ENCODE measurements at places on chromosomes 2 and 18.

- DNase-seq = no peak
Measured at GRCh38 chr2:223981241-223981640, 24.0 kb downstream of the MRPL44 start.

GRCh38 chr18:47492691-47493090 is 241.2 kb upstream of the SKOR2 start:
- DNase-seq = no peak

DNA sequence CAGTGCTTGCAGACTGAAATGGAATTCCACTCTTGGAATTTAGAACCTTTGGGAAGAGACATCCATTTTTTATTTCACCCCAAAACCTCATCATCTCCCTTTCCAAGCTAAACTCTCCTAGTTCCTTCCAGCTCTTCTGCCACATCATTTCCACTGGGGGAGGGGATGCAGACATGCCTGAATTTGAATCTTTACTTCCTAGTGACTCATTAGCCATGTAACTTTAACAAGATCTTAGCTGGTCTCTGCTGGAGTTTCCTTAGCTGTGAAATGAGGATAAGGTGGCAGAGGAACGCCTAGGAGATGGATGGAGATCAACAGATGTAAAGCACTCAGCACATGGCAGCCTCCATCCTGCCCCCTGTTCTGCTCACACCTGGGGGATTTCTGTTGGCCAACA is 266.8 kb downstream of the EN1 start:
- DNase-seq = no peak

GRCh38 chr2:144285324-144285723 is 234.6 kb downstream of the ZEB2 start:
- no peak for DNase-seq

GRCh38 chr2:29053670-29054400 is 20.5 kb downstream of the PCARE start:
- no peak for DNase-seq

- DNase-seq = no peak
Measured at GRCh38 chr2:69400121-69400520, 13.1 kb upstream of the GFPT1 start.

DNA sequence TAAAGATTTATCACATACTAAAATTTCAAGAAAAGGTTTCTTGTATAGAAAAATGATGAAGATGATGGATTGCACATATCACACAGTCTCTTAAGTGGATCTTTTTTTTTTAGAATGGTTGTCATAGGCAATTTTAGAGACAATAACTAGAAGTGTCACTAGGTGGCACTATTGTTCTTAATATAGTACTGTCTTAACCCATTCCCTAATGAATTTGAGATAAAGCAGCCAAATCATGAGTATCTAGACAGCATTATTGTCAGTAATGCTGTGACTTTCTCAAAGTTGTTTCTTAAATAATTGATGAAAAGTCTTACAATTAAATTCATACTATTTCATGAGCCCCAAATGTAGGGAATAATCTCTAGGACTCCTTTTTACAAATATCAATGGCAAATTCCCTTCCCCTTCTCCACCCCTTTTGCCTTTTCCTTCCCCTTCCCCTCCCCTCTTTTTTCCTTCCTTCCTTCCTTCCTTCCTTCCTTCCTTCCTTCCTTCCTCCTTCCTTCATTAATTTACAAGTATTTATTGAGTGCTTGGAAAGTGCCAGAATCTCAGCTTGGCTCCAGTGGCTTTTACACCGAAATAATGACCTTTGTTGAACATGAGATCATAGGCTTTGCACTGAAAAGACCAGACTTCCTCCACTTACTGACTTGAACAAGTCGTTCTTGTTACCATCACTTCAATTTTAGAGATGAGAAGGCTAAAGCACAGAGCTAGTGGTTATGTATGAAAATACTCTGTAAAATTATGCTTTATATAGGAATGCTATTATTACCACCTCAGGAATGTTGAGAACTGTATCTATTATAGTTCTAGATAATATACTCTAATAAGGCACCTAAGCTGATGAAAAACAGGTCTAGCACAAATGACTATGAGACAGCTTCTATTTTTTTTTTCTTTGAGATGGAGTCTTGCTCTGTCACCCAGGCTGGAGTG is 19.8 kb downstream of the MYL12B start:
- DNase-seq = no peak

DNA sequence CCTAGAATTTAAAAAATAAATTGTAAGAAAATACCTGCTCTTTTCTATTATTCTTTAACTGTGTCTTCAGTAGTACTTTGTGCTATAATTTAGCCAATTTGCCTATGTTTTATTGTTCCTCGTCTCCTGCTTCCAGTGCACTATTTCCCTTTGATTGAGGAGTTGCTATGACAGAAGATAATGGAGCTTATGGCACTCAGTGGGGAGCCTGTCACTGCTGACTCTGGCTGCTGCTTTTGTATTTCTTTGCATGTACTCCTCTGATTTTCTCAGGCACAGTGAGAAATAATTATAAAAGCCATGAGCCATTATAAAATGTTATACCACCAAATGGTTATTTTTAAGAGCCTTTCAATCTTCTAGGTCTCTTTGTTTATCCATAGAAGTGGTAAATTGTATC is 1310.8 kb upstream of the SLC39A10 start:
- no peak for DNase-seq

DNA sequence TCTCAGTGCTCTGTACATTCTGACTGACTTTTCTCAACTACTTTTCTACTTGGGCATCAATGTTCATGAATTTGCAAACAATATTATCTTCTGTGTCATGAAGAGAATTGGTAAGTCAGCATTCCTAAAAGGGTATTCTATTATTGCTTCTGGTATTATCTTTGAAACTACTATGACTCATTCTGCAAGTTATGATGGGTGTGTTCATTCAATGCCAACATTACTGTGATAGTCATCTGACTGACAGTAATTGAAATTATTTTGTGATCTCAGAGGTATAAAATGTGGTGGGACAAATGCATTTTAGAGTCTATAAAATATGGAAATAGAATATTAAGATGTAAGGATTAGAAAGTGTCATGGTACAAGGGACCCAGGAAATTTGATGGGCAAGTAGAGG is 736.0 kb upstream of the CELF4 start:
- DNase-seq = no peak

GRCh38 chr18:55403421-55403949 is 184.5 kb downstream of the TCF4 start:
- no peak for DNase-seq

- DNase-seq = no peak
Measured at GRCh38 chr18:44548291-44549221, 132.1 kb upstream of the SETBP1 start.

GRCh38 chr2:99857372-99857771 is 285.0 kb downstream of the AFF3 start:
- DNase-seq = no peak

DNA sequence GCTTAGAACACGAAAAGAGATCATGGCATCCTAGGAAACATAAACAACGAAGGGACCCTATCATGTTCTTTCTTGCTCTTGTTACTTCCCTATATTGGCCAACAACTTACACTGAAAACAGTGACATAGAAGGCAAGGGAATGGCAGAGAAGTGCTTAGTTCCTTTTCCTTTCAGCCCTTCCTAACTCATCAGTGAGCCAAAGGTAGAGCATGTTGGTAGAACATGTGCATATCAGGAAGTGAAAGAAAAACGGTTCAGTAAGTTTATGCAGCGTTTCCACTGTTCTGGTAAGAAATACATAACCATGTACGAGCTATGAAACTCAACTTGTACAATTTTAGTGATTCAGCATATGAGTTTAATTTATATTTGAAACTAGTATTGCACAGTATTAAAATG is 21.7 kb downstream of the AKAIN1 start:
- DNase-seq = no peak

DNA sequence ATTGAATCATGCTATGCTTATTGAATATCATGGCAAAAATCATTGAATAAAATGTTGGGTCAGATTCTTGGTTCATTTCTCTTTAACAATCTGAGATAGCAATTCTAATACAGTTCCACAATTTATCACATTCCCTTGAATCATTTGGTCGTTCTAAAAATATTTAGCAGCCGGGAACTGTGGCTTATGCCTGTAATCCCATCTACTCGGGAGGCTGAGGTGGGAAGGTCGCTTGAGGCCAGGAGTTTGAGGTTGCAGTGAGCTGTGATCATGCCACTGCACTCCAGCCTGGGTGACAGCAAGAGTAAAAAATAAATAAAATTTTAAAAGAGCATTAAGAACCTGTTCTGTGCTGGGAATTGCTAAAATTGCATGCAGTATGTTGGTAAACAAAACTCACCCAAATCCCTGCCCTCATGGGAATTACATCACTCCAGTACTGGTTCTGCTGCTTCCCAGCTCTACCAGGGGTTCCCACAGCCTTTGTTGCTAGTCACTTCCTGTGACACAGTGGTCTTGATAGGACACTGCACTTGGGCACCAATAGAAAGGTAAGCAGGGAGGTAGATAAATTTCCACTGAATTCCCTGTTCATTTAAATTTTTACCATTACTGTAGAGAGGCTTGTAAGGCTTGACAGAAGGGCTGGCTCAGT is 200.4 kb downstream of the CTNNA2 start:
- DNase-seq = no peak

DNA sequence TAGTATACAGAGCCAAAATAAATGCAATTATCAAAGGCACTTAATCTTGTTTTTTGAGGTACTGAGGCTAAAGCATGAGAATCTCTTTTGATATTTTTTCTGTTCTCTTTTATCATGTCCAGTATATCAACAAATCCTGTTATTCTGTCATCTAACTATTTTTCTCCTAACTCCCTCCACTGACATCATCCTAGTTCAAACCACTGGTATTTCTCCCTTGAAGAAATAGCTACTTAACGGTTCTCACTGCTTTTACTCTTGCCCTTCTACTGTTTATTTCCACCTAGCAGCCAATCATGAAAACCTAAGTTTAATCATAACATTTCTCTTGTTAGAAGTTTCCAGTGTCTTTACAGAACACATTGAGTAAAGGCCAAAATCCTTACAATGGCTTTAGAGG is 317.6 kb downstream of the GPD2 start:
- no peak for DNase-seq

GRCh38 chr2:1738163-1738562 is 6.2 kb downstream of the PXDN start:
- no peak for DNase-seq

GRCh38 chr2:57402755-57403154 is 643.9 kb upstream of the VRK2 start:
- DNase-seq = no peak

GRCh38 chr2:32923109-32923508 is 23.6 kb upstream of the LTBP1 start:
- no peak for DNase-seq

DNA sequence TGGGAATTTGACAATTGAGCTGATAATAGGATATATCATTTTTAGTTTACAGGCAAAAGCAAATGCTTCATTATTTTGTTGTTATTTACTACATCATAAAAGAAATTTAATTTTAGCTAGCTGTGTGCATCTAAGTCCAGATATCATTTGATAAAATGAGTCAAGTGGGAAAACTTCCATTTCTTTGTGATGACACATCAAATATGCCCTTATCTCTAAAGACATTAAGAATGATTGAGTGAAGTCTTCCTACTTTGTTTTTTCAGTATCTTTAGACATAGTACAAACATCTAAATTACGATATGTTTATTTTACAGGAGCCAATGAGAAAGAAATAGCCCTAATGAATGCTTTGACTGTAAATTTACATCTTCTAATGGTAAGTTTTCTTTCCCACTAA is 77.0 kb downstream of the KYNU start:
- no peak for DNase-seq

- DNase-seq = no peak
Measured at GRCh38 chr2:123890148-123890547, 134.9 kb upstream of the CNTNAP5 start.

GRCh38 chr2:190126798-190127197 is 64.3 kb upstream of the MSTN start:
- DNase-seq = no peak

DNA sequence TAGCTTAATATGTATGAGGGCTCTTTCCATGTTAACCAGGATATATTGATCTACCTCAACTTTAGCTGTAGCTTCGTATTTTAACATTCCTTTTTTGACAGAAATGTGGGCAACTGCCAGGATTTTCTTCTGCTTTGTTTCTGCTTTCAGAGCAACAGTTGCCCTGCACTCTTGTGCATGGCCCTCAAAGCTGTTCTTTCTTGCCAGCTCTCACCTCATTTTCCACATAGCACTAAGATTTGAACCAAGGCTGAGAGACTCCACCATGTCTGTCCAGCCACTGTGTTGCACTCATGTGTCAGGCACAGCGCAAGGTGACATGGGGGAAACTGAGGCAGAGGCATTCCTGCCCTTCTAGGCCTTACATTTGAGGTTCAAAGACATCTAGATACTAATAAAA is 422.8 kb upstream of the RAB12 start:
- DNase-seq = no peak

GRCh38 chr2:170817093-170818035 is 677 bp downstream of the GAD1 start:
- DNase-seq = no peak

- no peak for DNase-seq
Measured at GRCh38 chr2:224083638-224084037, 44.6 kb upstream of the SERPINE2 start.

- no peak for DNase-seq
Measured at GRCh38 chr2:220078439-220078838, 451.0 kb downstream of the SLC4A3 start.

GRCh38 chr2:238091436-238092060 is 8.6 kb upstream of the ESPNL start:
- DNase-seq = no peak

GRCh38 chr2:188751816-188752215 is 222.4 kb upstream of the COL3A1 start:
- DNase-seq = no peak

- no peak for DNase-seq
Measured at GRCh38 chr2:53569957-53570727, 197.5 kb upstream of the CHAC2 start.
